ENCODE measurements at places on chromosomes 3 and 15. TPM values are rescaled to one million over a fixed set of nuclear protein-coding genes. Genes with fewer than 3 reads are reported as not detected.

Gene CHDH
- 24.1 TPM for total RNA-seq

Gene GOLGB1
- total RNA-seq: 49.7 TPM

Gene RASGRF1
- total RNA-seq: 0.59 TPM

Gene PCSK6
- total RNA-seq: 10.6 TPM

Gene ZBED2
- 0.10 TPM for total RNA-seq

Gene TGFBR2
- 45.9 TPM for total RNA-seq

Gene ADIPOQ
- total RNA-seq: not detected

Gene HESX1
- total RNA-seq: 1.1 TPM

Gene SHF
- total RNA-seq: 3.0 TPM

Gene EPHB1
- 0.46 TPM for total RNA-seq

Gene CACNA2D3
- 0.41 TPM for total RNA-seq

Gene TMEM266
- 0.21 TPM for total RNA-seq

Gene MKRN2OS
- total RNA-seq: not detected

Gene CCR2
- total RNA-seq: not detected

Gene VWA5B2
- 0.28 TPM for total RNA-seq

Gene ZNF80
- total RNA-seq: not detected

Gene LRTM1
- total RNA-seq: not detected

Gene MUSTN1
- 0.49 TPM for total RNA-seq

Gene NAALADL2
- 2.7 TPM for total RNA-seq

Gene IL5RA
- total RNA-seq: not detected

Gene HAUS2
- total RNA-seq: 42.4 TPM

Gene PLCB2
- 1.7 TPM for total RNA-seq

Gene TAGLN3
- not detected for total RNA-seq

Gene FOXB1
- total RNA-seq: 0.64 TPM

Gene TTC23
- total RNA-seq: 21.7 TPM

All from Panc1 (cell line).